ENCODE measurements at places on chromosomes 4 and X.

DNA sequence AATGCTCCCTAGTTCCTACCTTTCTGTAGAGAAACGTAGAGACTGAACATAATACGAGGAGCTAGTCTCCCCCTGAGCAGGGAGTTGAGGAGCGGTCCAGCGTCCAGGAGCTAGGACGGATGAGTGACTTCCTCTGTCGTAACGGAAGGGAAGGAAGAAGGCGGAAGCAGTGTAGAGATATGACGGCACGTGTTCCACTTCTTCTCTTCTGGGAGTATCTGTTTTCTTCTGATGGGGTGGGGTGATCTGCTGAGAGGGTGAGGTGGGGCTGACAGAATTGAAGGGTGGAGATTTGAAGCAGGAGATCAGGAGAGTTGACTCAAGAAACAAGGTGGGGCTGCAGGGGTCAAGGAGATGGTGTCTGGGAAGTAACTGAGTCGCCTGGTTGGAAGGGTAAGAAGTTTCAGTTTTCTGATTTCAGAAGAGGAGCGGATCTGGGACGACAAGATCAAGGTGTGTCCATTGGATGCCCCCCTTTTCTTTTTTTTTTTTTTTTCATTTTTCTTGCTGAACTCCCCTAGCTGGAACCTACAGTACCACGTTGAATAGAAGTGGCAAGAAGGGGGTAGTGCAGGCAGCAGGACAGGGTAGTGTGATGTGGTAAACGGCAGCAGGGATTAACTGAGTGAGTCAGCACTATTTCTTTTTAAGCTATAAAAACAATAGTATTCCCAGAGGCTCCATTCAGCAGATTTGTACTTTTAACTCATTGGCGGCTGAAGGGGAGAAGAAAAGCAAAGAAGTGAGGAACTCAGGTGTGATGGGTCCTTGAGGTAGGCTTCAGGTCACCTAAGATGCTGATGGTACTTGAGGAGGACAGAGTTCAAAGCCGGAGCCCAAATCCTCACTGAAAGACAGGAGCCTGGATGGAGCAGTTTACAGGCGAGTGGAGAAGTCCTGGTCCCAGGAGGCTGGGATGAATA is 50.8 kb upstream of the SETD7 start:
- DNase-seq = no peak

DNA sequence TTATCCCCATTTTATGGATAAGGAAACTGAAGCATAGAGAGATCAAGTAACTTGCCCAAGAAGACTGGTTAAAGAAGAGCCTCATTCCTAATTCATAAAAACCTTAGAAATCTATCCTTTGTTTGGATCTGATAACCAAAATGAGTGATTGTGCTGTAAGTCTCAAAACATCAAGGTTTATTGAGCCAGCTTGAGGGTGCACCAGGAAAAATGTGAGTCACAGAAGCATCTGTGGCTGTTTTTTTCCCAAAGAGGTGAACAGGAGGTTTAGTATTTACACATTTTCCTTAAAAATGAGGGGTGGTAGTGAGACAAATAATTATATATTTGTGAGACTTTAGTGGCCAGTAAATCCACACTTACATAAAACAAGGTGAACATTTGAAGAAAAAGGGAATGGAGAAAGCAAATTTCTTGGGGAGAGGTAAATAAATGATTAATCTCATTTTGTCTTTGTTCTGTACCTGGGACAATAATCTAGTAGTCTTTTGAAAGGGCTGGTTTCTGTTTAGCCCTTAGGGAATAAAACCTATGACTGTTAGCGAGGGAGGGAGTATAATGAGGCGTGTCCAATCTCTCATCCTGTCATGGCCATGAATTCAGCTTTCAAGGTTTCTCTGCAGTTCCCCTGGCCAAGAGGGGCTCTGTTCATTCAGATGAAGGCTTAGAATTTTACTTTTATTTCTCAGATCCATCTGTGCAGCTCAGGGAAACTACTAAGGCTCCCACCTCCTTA is 12.2 kb upstream of the FMR1 start:
- no peak for DNase-seq

DNA sequence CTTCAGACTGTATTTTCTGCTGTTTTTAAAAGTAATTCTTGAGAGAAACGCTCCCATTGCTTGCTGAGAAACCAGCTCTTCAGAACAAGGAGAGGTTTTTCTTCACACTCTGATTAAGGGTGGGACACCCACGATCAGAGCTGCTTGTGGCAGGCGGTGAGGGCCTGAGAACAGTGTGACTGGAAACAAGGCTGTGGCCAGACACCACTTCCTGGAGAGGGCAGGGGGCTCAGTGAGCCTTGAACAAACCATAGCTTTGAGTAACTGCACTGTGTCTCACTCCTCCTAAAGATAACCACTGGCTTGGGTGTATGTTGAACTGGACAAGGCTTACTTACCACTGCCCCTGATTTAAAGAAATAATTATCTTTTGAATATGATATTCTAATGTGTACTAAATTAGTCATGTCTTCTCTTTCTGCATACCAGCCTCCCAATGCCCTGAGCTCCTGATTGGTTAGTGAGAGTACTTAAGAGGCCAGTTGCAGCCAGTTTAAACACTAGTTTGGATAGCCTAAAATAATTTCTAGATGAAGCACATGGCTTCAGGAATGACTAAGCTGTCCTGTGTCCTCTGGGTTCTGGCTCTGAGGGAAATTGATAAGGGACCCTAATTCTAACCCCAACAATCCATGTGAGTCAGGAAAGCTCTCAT is 3.7 kb upstream of the GPR82 start:
- peak; percentile 47 for DNase-seq

DNA sequence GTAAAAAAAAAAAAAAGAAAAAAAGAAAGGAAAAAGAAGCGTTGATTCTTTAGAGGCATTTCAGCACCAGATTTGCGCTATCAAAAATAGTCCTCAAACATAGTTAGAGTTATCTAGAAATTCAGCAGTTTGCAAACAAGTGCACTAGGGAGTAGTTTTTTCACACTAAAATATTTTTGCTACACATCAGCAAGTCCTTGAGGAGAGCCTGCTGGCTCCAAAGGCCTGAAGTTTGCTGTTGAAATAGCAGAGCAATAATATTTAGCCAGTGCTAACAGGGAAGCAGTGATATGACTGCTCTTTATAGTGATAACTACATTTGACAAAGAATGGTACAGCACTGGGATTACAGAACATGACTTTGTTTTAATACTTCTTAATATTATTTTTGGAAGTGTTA is 472.2 kb downstream of the PCDH7 start:
- no peak for DNase-seq

DNA sequence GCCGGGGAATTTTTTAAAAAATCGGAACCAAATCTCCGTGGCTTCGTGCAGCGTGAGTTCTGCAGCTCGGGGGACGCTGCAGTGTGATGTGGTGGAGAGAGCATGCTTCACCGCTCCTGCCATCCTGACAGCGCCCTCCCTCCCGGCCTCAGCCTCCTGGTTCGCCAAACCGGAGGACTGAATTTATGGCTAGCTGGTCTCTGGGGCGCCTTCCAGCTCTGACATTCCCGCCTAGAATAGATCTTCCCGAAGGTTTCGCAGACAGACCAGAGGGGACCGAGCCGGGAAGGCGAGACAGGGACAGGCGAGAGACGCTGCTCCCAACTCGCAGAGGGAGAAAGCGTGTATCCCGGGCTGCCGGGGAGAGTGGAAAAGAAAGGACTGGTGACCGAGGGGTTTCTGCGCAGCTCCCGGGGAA is 25.9 kb downstream of the HOPX start:
- DNase-seq = no peak

DNA sequence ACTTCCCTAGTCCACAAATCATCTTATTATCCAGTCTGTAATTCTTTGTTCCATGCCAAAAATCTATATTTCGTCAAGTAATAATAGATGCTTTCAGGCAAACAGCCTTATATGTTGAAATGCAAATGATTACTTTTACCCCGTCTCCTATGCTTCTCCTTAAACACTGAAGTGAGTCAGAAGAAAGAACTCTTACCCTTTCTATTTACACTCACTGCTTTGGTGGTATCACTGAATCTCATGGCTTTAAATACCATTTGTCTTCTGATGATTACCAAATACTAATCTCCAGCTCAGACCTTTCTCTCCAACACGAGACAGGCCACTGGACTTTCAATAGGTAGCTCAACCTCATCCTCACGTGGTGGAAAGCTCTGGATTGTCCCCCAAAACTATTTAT is 558.1 kb downstream of the IL1RAPL1 start:
- DNase-seq = no peak

DNA sequence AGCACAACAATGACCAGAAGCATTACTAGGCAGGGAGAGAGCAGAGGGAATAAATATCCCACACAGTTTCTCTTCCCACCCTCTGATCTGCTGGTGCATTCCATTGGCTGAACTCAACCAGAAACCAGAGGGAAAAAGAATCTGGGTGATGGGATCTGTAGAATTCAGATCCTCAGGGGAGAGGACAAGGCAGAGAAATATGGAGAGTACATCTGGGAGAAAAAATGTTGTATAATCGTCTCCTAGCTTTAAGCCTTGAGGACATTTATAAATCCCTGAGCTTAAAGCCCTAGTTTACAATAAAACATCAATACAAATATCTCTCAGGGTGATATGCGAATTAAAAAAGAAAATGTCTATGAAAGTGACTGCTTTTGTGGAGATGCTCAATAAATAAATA is 368.1 kb upstream of the MAD2L1 start:
- no peak for DNase-seq

DNA sequence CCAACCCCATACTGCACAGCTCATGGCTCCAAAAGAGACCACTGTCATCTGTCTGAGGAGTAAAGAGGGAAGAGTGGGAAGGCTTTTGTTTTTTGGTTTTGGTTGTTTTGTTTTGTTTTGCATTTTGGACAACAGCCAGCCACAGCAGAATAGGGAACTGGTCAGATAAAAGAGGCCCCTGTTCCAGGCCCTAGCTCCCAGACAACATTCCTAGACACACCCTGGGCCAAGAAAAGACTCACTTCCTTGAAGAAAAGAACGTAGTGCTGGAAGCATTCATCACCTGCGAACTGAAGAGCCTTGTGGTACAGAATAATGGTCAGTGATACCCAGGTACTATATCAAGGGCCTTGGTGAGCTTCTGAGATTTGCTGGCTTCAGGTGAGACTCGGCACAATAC is 619.4 kb upstream of the SPANXN1 start:
- no peak for DNase-seq

DNA sequence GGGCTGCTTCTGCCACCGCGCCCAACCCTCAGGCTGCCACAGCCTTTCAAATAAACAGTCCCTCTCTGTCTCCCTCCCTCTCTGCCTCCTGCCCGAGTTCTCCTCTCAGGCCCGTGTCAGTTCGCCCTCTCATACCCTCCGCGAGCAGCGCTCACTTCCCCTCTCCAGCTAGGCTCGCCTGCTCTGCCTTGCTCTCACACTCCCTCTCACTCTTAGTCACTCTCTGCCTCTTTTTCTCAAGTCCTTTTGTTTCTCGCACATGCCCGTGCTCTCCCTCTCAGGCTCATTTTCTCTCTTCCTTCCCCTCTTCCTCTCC is 3.2 kb downstream of the EFNB1 start:
- no peak for DNase-seq

DNA sequence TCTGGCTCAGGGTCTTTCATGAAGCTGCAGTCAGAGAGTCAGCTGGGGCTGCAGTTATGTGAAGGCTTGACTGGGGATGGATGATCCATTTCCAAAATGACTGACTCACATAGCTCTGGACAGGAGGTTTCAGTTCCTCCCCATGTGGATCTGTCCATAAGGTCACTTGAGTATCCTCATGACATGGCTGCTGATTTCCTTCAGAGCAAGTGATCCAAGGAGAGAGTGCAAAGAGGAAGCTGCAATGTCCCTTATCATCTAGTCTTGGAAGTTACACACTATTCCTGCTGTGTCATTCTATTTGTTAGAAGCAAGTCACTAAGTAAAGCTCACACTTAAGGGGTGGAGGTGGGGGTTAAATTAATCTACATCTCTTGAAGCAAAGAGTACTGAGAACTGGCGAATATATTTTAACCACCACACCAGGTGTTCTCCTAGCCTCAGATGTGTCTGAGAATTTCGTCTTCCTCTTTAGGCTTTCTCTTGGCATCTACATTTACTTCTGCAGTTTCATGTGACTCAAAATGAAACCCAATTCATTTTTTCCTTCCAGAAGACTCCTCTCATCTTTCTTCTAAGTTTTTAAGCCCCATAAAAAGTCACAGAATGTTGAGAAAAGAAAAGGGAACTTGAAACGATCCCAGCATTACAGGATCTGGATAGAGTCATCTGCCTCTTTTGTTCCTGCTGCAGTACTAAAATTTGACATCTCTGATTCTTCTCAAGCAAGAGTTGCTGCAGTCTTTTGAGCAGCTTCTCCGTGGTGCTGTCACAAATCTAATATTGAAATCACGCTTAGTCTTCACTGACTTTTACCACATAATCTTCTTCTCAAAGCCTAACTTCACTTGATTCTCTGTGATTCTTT is 3.8 kb upstream of the GRPR start:
- DNase-seq = no peak

DNA sequence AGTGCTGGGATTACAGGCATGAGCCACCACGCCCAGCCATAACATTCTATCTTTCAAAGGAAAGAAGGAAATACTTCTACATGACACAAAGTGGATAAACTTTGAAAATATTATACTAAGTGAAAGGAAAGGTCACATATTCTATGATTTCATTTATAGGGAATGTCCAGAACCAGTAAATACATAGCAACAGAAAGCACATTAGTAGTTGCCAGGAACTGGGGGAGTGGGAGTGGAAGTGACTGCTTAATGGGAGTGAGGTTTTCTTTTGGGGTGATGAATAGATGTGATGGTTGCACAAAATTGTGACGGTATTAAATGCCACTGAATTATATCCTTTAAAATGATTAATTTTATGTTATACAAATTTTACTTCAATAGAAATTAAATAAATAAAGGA is 95.7 kb upstream of the IL15 start:
- DNase-seq = no peak

GRCh38 chrX:46737462-46737861 is 21.5 kb downstream of the SLC9A7 start:
- no peak for DNase-seq

DNA sequence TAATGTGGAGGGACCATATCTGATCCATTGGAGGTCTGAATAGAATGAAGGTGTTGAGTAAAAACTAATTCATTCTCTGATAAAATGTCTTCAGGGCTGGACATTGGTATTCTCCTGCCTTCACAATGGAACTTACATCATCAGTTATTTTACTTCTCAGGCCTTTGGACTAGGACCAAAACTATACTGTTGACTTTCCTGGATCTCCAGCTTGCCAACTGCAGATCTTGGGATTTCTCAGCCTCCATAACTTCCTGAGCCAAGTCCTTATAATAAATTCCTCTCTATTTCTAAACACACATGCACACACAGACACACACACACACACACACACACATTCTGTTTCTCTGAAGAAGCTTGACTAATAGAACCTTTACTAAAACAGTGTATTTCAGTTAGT is 1858.6 kb upstream of the ADGRL3 start:
- no peak for DNase-seq

All from CD4-positive, alpha-beta T cell treated with Interleukin-1 beta for 1 hour (primary cell).